A549 treated with dexamethasone at 1 μM for 4 hours (cell line): ENCODE measurements at places on chromosomes 16 and 17. TPM values are rescaled to one million over a fixed set of nuclear protein-coding genes. Genes with fewer than 3 reads are reported as not detected.

APOH gene
- 3.9 to 6.7 TPM (median 5.0 TPM) in 5 replicates for total RNA-seq

PYY gene
- total RNA-seq, result 0.21 TPM in 1 of 5 replicates, not detected in the others

CCL1 gene
- total RNA-seq, result not detected in 5 replicates

KRTAP9-8 gene
- not detected in 5 replicates for total RNA-seq

ATF7IP2 gene
- total RNA-seq, result 9.6 to 11.3 TPM (median 10.7 TPM) in 5 replicates

DNAH3 gene
- 0.13 to 0.36 TPM (median 0.22 TPM) in 5 replicates for total RNA-seq

SOST gene
- total RNA-seq, result not detected in 5 replicates

HOXB3 gene
- 3.9 to 6.9 TPM (median 6.0 TPM) in 5 replicates for total RNA-seq

EVI2B gene
- 0.07 to 0.13 TPM (median 0.09 TPM) in 3 of 5 replicates, not detected in the others for total RNA-seq

VPS9D1 gene
- total RNA-seq, result 3.6 to 5.6 TPM (median 4.5 TPM) in 5 replicates

DPEP2 gene
- not detected in 5 replicates for total RNA-seq

ABCA8 gene
- total RNA-seq, result 0.20 to 0.73 TPM (median 0.61 TPM) in 5 replicates

FMNL1 gene
- 22.1 to 35.1 TPM (median 33.5 TPM) in 5 replicates for total RNA-seq

SNX20 gene
- total RNA-seq, result not detected in 5 replicates

CTRB1 gene
- 0.18 TPM in 1 of 5 replicates, not detected in the others for total RNA-seq

ZG16B gene
- 0.60 to 0.98 TPM (median 0.66 TPM) in 5 replicates for total RNA-seq

FOXK2 gene
- 41.7 to 62.8 TPM (median 60.0 TPM) in 5 replicates for total RNA-seq

ZP2 gene
- total RNA-seq, result not detected in 5 replicates

KIF19 gene
- total RNA-seq, result 0.05 to 0.08 TPM (median 0.06 TPM) in 5 replicates

FNDC8 gene
- total RNA-seq, result 0.06 to 0.09 TPM (median 0.07 TPM) in 3 of 5 replicates, not detected in the others

MYH1 gene
- total RNA-seq, result not detected in 5 replicates

G6PC1 gene
- total RNA-seq, result 0.06 to 0.09 TPM (median 0.08 TPM) in 3 of 5 replicates, not detected in the others

HS3ST4 gene
- not detected in 5 replicates for total RNA-seq

CD300LB gene
- 0.03 to 0.09 TPM (median 0.07 TPM) in 5 replicates for total RNA-seq
